NCI-H1436 treated with DMSO at 0.1 percent for 48 hours (cell line): ENCODE measurements at places on chromosomes 6 and 20.

- no peak for DNase-seq
Measured at GRCh38 chr6:157182503-157183264, 140.6 kb downstream of the TMEM242 start.

DNA sequence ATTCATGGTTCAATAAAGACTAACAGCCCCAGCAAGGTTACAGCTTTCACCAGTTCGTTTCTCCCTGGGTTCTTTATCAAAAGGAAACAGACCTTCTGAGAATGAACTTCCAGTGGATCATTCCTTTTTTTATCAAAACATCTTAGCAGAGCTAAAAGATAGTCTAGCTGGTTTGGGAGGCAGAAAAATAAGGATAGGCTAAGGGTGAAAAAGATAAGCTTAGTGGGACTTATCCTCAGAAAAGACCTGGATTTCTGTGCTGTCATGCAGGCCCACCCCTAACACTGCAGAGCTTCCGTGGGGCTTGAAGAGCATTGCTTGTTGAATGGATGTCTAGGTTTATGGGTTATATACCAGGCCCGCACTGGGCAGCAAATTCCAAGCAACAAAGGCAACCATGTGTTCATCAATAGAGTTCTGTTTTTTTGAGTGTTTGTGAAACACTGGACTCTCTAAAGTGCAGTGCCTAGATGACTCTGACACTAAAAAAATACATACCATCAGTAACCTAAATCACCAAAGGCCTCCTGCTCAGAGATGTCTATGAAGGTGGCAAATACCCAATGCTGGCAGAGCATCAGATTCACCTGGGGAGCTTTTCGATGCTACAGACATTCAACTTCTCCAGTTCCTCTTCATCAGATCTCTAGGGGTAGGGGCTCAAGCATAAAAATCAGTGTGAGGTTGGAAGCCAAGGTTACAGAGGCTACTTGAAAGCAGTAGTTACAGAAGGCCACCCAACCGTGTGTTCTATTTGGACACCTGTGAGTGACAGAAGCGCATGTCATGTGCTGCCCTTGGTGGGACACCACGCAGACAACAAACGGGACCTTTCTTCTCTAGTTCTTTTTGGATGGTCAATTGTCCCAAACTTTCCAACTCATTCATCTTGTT, 53.0 kb downstream of the TNFAIP3 start:
- no peak for DNase-seq

- DNase-seq: no peak
Measured at GRCh38 chr6:6837541-6838080, 249.1 kb downstream of the LY86 start.

DNA sequence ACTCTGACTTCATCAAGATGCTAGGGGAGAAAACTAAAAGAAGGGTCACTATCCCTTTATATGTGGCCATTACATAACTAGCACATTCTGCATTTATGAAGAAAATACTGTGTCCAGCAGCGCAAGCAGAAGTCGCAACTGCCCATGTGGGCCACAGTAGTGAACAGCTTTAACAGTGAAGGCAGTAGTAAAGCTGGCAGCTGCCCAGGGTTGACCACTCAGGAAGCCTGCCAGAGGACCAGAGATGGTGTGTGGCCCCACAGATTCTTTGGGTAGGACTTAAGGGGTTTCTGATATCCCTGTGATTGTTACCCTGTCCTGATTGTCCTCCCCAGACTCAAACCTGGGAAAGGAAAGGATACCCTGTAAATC, 88.3 kb upstream of the NT5E start:
- DNase-seq: no peak
